ENCODE measurements at places on chromosomes 2 and 18.

DNA sequence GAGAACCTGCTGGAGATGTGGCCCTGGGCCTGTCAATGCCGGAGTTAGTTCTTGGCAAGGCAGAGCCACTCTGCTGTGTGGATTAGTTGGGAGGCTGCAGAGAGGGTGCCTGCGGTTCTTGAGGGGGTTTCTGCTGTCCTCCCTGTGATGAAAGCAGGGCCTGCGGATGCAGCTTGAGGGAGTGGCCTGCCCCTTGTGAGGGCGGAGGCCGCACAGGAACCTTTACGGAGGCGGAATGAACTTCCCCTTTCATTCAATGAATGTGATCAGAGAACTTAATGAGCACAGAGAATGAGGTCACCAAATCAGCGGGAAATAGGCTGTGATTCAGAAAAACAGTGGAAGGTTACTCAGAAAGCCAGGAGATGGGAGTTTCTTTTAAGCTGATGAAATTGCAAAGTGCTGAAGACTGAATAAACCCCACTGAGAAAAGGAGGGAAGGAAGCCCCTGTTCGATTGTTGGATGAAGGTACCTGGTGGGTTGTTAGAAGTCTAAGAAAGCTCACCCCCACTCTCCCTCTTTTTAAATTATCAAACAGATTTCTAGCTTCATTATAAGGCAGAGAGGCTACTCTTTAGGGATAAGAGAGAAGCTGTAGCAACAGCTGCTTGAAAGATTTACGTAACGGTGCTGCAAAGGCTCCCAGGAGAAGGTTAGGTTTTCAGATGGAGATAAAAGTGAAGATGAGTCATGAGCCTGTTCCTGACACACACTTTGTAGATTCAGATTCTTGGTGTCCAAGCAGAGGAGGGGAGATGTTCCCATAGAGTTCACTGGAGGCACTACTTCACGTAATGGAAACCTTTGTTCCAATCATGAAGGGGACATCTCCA, 47.4 kb downstream of the VWA3B start:
- DNase-seq, result peak; percentile 56

- DNase-seq, result no peak
These were observed 357.1 kb downstream of the CNTNAP5 start for GRCh38 chr2:124382067-124382618.

- no peak for DNase-seq
These were observed 1.2 kb downstream of the SLC4A10 start for GRCh38 chr2:161625314-161625919.

DNA sequence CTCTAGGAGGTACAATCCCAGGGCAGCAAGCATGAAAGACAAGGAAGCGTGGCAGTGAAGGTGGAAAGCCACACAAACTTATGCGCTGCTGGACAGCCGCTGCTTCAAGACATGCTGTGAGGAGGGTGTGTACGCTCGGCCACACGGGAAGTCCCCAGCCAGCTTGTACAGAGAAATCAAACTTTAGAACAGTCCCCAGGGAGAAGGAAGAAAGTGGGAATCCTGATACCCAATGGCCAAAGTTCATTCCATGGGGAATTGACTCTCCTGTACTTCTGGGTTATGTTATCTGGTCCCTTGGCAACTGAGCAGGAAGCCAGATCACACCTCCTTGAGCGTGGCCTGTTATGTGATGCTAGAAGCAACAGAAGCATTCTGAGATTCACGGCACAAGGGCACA, 86.1 kb upstream of the BOD1L2 start:
- DNase-seq, result no peak

DNA sequence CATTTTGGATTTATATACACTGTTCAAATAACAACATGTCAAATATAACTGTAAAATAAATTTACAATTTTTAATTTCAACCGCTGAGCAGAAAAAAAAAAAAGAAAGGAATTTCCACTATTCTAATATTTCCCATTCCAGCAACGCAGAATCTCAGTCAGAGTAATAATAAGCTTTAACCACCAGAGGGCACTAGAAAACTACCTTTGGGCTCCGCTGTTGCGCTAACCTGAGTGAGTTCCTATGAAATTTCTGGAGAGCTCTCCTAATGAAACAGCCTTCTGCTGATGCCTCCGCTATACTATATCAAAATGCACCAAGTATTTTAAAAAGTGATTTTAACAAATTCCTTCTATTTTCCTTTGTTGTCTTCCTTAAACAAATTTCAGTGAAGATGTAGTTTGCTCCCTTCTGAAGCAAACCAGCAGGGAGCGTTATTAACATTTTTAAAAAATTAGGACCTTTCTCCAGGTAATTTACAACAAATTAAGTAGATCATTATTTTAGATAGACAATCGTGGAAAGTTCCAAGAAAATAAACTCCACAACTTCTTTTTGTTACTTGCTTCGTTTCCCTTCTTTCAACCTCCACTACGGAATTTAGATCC, 23.0 kb downstream of the ERMN start:
- peak; percentile 2 for DNase-seq

GRCh38 chr2:19860022-19860421, 41.8 kb downstream of the TTC32 start:
- DNase-seq, result no peak

All from SIG-M5 (cell line).